ENCODE measurements at places on chromosomes 16 and 17.

DNA sequence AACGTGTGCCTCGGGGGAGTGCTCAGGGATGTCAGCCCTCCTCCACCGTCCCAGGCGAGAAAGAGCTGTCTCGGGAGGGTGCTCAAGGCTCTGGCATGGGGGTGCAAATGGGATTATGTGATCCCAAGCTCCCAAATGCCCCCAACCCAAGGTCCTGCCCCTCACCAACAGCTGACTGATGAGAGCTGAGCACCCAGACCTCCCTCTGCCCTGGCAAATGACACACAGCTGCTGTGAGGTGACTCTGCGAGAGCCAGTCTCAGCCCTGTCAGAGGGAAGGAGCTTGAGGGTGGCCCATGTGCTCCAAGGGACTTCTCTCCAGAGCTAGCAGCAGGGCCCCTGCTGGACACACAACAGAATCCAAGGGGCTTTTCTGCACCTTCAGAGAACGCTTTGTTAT lies 7.7 kb downstream of the CDH5 start:
- no peak for DNase-seq

- DNase-seq, result no peak
Observed at GRCh38 chr16:78745108-78746019, 645.9 kb downstream of the WWOX start.

DNA sequence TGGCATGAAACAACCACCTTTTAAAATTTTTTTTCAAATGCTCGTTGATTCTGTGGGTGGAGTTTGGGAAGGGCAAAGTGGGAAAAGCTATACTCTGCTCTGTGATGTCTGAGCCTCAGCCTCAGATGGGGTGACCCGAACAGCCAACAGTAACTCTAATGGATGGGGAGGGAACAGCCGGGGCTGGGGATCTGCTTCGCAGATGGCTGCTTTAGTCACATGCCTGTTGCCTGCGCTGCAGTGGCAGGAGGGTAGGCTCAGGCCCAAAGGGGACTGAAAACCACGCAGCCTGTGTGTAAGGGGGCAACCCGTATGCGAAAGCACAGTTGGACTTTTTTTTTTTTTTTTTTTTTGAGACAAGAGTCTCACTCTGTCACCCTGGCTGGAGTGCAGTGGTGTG lies 14.9 kb upstream of the MAPK3 start:
- no peak for DNase-seq

- DNase-seq, result no peak
Observed at GRCh38 chr17:73283841-73284282, 22.2 kb upstream of the CPSF4L start.

GRCh38 chr16:85650844-85651628 lies 37.7 kb downstream of the GINS2 start:
- DNase-seq, result no peak

DNA sequence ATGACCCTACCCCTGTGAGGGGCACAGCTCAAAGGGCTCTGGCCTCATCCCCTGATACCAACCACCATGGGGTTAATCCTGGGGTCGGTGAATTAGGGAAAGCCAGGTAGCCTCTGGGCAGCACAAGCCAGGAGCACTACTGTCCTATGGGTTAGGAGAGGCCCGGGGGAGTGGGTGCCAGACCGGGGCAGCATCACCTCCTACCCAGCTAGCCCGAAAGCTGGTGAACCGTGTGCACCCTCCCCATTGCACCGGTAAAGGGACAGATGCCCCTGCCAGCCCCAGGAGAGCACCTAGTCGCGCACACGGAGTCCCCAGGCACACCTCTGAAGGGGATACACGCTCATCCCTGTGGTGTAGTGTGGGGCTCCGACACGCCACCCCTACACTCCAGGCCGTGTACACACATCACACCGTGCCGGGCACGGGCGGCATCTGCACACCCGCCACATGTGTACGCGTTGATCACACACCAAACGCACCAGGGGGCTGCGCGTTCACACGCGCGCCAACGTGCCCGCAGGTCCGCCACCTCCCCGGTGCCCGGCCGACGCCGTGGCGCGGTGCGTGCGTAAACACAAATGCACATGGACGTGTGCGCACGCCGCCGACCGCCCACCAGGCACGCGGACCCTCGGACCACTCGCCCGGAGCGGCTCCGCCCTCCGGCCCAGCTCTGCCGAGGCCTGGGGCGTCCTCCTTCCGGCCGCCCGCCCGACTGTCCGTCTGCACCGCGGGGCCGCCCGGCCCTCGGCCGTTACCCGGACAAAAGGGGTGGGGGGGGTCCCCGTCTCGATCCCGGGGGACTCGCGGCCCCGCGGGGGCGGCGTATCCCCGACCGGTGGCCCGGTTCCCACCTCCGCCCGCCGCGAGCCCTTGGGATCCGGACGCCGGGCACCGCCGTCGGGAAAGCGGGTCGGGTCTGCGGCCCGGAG lies 785 bp downstream of the UBALD1 start:
- DNase-seq, result no peak

DNA sequence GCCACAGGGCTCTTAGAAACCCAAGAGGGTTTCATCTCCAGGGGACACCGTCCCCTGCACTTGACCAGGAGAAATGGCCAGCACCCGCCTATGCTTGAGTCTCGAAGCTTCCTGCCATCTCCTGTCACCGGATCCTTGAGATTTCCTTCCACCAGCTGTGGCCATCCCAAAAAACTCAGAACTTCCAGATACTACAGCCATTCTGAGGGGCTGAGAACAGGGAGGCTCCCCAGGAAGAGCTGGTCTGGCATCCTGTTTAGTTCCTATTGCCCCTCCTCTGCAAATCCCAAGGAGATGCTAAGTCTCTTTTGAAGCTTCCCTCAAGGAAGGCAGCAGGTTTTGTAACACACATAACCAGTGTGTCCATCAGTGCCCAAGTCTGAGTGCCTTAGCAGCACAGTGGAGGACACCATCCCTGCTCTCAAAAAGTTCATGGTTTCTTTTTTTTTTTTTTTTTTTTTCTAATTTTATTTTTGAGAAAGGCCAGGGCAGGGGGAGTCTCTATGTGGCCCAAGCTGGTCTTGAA lies 2.0 kb downstream of the UBALD2 start:
- no peak for DNase-seq

- DNase-seq, result no peak
Observed at GRCh38 chr16:27232061-27232900, 29.0 kb downstream of the KDM8 start.

DNA sequence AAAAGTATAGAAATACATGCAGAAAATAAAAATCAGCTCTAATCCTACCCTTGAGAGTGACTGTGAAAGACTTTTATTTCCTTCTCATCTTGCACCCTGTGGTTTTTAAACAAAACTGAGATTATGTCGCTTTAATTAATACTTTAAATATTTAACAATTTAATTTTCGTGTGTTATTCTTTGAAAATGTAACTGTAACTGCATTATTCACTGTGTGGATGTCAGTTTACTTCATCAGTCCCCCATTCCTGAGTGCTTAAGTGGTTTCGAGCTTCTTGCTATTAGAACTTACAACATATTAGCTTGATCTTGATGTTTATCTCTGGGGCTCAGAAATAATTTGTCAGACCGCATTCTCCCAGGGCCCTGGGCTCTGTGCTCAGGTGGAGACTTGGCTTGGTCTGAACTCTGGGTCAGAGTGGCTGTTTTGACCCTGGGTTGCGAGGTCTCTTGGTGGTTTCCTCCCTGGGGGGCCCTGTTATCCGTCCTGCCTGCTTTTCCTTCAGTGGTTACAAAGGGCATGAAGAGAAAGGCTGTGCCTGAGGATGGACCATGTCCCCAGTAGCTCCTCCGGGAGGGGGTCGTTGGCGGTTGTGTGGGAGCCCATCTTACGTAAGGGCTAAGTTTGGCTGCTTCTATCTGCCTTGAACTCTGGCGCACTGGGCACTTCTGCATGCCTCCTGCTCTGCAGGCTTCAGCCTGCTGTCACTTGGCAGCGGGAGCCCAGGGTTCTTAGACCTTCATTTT lies 25.7 kb downstream of the AKAP1 start:
- DNase-seq, result no peak

- no peak for DNase-seq
Observed at GRCh38 chr16:49527611-49528010, 154.0 kb downstream of the C16orf78 start.

DNA sequence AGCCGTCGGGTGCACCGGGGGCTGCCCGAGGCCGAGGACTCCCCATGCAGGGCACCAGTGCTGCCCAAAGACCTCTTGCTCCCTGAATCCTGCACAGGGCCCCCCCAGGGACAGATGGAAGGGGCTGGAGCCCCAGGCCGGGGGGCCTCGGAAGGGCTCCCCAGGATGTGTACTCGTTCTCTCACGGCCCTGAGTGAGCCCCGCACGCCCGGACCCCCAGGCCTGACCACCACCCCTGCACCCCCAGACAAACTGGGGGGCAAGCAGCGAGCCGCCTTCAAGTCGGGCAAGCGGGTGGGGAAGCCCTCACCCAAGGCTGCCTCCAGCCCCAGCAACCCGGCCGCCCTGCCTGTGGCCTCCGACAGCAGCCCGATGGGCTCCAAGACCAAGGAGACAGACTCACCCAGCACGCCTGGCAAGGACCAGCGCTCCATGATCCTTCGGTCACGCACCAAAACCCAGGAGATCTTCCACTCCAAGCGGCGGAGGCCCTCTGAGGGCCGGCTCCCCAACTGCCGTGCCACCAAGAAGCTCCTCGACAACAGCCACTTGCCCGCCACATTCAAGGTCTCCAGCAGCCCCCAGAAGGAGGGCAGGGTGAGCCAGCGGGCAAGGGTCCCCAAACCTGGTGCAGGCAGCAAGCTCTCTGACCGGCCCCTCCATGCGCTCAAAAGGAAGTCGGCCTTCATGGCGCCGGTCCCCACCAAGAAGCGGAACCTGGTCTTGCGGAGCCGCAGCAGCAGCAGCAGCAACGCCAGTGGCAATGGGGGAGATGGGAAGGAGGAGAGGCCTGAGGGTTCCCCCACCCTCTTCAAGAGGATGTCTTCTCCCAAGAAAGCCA lies 40.6 kb downstream of the SREBF1 start:
- DNase-seq, result no peak

DNA sequence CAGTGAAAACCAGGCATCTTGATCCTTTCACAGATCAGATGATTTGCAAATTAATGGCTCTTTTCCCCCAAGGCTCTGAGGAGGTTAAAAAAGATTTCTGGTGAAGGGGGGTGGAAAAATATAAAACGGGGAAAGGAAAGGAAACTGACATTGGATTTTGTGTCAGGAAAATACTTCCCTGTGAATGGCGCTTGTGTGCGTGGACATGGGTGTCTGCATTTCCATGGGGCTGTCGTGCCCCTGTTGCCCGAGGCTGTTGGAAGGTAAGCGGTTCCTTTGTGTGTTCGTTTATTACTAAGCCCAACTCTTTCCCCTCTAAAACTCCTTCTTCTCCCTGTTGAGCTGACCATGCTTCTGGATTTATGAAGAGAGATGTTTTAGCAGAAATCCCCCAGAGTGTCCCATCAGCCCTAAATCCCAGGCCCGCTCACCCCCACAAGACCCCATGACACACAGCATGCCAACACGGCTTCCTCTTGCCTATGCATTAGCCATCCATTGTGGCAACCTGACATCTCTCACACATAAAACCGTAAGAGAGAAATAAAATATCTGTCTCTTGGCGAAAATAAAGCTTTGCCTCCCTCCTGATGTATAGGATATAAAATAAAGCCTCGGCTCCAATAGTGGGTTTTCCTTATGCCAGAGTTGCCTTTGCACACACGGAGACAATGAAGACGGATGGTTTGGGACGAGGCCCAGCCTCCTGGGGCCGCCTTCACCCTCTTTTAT lies 7.3 kb upstream of the LHX1 start:
- DNase-seq, result no peak

DNA sequence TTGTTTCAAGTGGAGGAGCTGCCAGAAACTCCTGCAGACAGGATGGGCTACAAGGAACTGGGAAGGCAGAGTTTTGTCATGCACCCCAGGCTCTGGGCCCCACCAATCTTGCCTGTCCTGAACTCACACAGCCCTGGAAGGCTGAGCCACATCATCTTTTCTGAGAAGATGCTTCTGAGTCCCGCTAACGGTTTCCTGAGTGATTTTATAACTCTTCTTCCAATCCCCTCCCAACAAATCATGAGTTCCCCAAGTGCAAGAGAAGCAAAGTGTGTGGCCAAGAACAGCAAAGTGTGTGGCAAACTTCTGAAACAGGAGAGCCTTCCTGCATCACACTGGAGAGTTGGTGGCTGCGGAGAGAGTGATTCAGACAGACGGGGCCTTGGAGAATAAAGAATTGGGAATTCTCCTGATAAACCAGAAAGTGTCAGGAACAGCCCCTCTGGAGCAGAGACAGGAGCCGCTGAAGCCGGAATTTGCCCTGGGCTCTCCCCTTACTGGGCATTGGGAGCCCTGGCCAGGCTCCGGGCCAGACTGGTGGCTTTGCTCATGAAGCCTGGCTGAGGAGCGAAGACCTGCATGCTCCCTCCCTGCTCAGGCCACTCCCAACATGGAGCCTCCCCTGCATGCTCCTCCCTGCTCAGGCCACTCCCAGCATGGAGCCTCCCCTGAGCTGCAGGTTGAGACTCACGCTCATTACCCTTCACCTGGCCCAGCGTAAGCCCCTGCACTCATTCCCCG lies 47.2 kb downstream of the PITPNM3 start:
- DNase-seq, result no peak

DNA sequence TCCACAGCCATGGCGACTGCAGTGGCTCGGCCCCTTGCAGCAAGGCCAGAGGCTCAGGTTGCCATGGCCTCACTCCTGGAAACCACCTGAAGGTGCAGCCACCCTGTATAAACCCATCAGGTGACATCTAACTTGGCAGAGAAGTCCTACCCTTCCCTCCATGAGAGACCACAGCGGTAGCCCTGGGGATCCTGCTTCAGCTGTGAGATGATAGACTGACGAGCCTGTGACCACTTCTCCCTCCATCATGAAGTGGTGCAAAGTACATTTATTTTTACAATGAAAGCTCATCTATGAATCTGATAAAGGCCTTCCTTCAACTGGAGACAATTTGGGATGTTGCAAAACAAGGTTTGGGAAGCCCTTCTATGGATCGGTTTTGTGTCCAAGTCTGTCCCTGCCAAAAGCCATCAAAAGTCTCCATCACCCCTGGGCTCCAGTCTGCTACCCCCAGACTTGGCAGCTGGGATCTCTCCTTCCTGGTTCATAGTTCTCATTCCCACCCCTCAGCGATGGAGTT lies 1.8 kb downstream of the ZACN start:
- no peak for DNase-seq

- DNase-seq, result no peak
Observed at GRCh38 chr17:28620010-28620409, 6.0 kb upstream of the RSKR start.
